Fibroblast of skin of right quadriceps (primary cell): ENCODE measurements at places on chromosomes 2 and 18.
A peak's percentile ranks its signal among the peaks of the same experiment; 100 is the strongest.

DNA sequence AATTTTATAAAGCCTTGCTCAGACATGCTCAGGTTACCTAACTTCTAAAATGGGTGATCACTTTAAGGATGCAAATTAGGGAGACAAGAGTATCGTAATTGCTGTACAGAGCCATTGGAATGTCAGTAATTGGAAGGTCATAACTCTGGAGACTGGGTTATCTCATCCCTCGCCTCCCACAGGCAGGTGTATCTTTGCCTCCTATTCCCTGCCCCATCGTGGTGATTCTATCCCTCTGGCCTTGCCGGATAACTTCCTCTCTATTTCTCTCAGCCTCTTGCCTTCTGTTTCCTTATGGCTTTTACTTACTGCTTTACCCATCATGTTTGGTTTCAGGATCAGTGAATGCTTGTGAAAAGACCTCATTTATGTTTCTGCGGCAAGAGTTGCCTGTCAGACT is 2.5 kb downstream of the PDK1 start:
- no peak for DNase-seq

GRCh38 chr2:199409759-199410529 is 47.8 kb downstream of the SATB2 start:
- peak; percentile 55 for DNase-seq

- no peak for DNase-seq
Observed at GRCh38 chr2:6297238-6297637, 568.5 kb downstream of the CMPK2 start.

DNA sequence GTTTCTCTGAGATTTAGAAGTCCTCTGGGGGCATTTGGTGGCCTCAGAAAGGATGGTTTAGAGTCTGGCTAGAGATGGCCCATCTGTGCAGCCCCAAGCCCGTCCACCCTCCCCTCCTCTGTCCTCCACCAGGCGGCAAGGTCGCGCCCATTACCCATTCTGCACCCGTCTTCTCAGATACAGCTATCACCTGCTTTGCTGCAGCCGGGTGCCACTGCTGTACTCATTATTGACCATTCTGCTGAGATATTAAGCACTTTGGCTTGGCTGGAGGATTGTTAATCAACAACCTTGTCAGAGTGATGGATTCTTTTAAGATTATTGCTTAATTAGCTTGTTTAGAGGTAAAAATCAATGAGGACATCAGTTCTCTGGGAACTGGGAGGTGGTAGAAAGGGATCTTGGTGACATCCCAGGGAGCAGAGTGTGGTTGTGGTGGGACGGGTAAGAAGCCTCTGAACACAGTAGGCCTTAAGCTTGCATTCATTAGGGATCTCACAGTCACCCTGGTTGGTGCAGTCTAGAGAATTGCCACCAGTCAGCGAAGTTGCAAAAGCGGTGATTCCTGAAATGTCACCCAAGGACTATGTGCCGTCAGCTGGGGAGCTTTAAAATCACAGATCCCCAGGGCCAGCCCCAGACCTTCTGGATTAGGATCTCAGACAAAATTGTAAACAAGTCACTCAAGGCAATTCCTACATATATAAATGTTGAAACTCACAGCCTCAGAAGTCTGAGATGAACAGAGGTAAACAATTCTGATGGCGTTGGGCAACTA is 90.9 kb downstream of the CAPN13 start:
- DNase-seq = no peak

DNA sequence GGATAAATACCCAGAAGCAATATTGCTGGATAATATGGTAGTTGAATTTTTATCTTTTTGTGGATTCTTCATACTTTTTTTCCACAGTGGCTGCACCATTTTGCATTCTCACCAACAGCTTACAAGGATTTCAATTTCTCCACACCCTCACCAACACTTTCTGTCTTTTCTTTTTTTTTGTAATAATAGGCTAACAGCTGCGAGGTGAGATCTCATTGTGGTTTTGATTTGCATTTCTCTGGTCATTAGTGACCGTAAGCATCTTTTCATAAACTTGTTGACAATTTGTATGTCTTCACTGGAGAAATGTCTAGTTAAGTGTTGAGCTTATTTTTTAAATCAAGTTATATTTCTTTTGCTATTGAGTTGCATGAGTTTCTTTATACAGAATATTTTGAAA is 17.6 kb upstream of the SLC9A2 start:
- DNase-seq = no peak

GRCh38 chr2:36452260-36452659 is 96.7 kb downstream of the CRIM1 start:
- peak; percentile 83 for DNase-seq

GRCh38 chr2:134396493-134396892 is 142.6 kb downstream of the MGAT5 start:
- DNase-seq = no peak

- peak; percentile 27 for DNase-seq
Observed at GRCh38 chr18:62524440-62525200, 1.8 kb downstream of the ZCCHC2 start.

- peak; percentile 32 for DNase-seq
Observed at GRCh38 chr2:223914324-223914723, 30.8 kb downstream of the WDFY1 start.

DNA sequence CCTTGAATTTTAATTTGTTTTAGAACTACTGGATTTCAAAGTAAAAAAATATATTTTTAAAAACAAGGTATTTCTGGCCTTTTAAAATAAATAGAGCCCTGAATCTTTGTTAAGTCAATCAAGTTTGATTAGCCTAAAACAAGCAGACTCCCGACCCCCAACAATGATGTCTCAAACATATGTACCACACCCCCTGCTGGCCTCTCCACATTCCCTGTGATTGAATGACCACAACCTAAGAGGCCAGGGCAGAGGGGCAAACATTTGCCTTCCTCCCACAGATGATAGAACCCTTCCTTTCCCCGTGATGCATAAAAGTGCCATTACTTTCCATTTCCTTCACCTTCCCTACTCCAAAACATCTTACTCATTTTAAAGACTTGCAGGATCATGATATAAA is 130.9 kb downstream of the STK39 start:
- DNase-seq = no peak

DNA sequence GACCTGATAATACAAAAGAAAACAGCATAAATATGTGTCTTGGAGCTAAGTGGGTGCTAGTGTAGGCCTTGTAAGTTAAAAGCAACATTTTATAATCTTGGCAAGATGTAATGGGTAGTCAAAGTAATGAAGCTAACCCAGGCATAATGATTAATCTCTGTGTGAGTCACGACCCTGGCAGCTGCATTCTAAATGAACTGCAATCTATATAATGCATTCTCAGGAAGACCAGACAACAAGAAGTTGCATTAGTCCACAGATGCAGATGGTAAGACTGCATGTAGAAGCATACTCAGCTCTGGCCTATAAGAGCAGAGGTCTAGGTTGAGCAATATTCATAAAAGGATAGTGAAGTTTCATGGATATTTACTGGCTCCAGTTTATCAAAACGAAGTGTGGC is 85.6 kb upstream of the ETAA1 start:
- DNase-seq = peak; percentile 90

- peak; percentile 83 for DNase-seq
Observed at GRCh38 chr18:25310045-25310444, 41.9 kb downstream of the ZNF521 start.

- DNase-seq = no peak
Observed at GRCh38 chr2:44772131-44772530, 169.4 kb upstream of the SIX3 start.

GRCh38 chr2:97355887-97356286 is 233.8 kb downstream of the ANKRD36B start:
- no peak for DNase-seq

- peak; percentile 24 for DNase-seq
Observed at GRCh38 chr2:28653892-28654662, 97.6 kb upstream of the PPP1CB start.

DNA sequence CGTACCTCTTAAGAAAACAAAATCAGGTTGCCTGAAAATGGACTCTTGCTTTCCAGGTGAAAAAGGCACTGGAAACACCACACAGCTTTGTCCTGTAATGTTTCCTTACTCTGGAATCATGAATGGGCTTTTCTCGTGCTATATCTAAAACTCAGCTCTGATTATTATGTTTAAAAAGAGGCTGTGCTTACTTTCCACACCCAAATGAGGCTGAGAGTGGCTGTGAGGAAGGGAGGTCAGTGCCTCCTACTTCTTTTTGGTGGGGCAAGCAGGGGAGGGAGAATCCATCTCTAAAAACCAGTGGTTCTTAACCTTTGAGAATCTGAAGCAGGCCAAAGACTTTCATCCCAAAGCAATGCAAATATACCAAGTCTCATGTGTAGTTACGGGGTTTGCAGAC is 148.6 kb downstream of the FAM210A start:
- DNase-seq = no peak

DNA sequence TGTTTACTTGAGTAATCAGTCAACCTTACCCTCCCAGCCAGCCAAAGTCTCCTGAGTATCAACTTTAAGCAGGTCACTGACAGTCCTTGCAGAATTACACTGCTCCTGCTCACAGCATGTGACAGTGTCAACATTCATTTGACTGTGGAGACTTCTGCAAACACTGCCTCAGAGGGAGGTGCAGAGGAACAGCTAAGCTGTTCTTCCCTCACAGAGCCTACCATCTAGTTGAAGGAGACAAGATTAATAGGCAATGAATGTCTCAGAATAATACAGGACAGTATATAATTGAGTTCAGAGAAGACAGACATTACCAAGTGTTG is 11.9 kb downstream of the SLC14A2 start:
- DNase-seq = no peak

DNA sequence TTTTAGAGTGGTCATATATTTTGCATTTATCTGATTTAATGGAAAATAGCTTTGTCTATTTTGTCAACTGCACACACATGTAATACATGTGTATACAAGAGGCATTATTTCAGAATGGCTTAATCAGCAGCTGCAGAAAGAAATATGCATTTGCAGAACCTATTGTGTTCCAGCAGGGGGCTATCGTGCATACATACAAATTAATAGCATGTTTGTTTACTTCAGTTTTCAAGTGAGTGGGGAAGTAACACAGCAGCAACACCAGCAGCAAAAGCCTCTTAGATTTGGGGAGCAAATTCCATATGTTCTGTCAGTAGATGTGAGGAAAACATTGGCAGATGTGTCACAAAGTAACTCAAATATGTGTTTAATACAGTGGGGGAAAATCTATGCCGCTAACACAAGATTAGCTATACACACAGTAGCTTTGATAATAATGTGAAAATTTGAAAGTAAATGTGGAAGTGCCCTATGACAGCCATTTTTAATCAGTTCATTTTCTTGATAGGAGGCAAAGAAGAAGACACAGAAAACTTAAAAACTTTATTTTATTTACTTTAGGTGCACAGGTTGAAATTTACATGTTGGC is 218.1 kb downstream of the WDR7 start:
- DNase-seq = peak; percentile 44
